ENCODE measurements at places on chromosomes 1 and 21.

DNA sequence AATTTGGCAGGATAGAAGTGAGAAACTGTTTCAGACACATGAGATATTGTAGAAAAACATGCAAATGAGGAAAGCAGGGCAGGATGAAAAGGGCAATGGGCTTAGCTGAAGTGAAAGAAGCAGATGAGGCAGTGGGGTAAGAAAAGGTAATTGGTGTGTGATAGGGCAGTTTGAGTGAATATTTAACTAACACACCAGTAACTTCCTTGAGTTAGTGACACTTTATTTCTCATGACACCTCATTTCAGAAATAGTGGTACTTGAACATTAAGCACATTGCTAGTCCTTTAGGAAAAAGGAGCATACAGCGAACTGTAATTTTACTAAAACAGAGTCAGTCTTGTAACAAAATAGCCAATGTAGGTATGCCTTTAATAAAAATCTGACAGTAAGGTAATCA is 415.0 kb downstream of the DPYD start:
- H3K4me1 ChIP-seq: no peaks in the 10 kb centered on the region
- DNase-seq: no peak
- H3K36me3 ChIP-seq: no peaks in the 10 kb centered on the region
- no peaks in the 10 kb centered on the region for H3K27me3 ChIP-seq
- no peak overlapping the region for H3K27ac ChIP-seq

DNA sequence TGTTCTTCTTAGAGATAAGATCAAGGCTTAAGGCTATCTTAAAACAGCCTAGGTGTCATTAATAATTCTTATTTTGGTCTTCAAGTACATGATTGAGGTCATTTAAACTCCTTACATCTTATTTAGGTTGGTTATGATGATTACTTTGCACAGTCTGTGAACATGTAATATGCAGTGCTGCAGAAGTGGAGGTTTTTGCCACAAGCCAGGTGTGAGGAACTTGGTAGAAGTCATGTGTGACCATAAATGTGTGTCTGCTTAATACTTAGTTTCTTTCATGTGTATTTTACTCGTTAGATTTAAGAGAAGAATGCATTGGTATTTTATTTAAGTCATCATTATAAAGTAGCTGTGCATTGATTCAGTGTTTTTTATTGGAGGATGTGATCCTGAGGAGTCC is 10.1 kb downstream of the ATG4C start:
- DNase-seq: no peak
- no peaks in the 10 kb centered on the region for H3K4me1 ChIP-seq
- no peaks in the 10 kb centered on the region for H3K36me3 ChIP-seq
- H3K27me3 ChIP-seq: no peaks in the 10 kb centered on the region
- H3K27ac ChIP-seq: no peak overlapping the region

- H3K4me1 ChIP-seq: no peaks in the 10 kb centered on the region
- no peak for DNase-seq
- H3K4me3 ChIP-seq: no peak overlapping the region
- no peak overlapping the region for H3K27ac ChIP-seq
- no peaks in the 10 kb centered on the region for H3K27me3 ChIP-seq
- no peaks in the 10 kb centered on the region for H3K36me3 ChIP-seq
These were observed 184.4 kb upstream of the KCNK2 start for GRCh38 chr1:214898161-214898560.

DNA sequence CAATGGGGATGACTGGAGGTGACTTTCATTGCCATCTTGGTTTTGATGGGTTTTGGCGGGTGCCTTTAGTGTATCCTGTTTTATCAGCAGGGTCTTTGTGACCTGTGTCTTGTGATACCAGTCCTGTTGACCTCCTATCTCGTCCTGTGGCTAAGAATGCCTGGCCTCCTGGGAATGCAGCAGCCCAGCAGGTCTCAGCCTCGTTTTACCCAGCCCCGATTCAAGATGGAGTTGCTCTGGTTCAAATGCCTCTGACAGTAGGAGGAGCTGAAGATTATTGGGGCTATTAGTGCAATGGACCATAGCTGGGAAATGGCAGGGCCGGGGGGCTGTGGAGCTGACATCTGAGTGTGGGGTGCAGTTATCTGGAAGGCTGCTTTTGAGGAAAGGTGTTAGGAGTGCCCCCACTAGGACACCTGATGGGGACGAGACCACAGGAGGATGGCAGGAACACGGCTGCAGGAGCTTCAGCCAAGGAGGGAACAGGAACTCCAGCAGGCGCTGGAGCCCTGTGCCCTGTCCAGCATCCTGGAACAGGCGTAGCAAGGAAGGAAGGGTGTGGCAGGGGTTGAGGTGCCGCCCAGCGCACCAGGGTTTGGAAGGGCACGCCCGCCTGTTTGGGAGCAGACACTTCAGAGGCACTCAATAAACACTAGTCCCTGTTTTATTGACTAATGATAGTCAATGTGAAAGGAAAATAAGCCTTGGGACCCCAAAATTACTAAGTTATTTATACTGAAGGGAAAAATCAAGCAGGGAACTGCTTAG is 15.3 kb upstream of the AGPAT3 start:
- DNase-seq: no peak
- peaks cover 6% of the 10 kb centered on the region for H3K4me1 ChIP-seq
- peaks cover 3% of the 10 kb centered on the region for H3K27me3 ChIP-seq
- peak overlapping the region; percentile 46 for H3K27ac ChIP-seq
- no peaks in the 10 kb centered on the region for H3K36me3 ChIP-seq

DNA sequence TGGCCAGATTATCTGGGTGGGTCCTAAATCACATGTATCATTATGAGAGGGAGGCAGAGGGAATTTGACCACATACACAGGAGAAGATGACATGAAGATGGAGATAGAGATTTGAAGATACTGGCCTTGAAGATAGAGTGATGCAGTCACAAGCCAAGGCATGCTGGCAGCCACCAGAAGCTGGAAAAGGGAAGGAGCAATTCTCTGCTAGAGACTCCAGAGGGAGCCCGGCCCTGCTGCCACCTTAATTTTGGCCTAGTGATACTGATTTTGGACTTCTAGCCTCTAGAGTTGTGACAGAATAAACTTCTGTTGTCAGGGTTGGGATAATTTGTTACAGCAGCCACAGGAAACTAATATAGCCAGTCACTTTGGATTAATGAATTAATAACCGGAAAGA is 2.2 kb upstream of the PRDM2 start:
- peaks cover 18% of the 10 kb centered on the region for H3K4me1 ChIP-seq
- DNase-seq: no peak
- peak overlapping the region; percentile 61 for H3K4me3 ChIP-seq
- peaks cover 2% of the 10 kb centered on the region for H3K27me3 ChIP-seq
- peak overlapping the region; percentile 12 for H3K27ac ChIP-seq

GRCh38 chr1:114154963-114155322 is 1.3 kb upstream of the SYT6 start:
- H3K4me1 ChIP-seq: peaks cover 4% of the 10 kb centered on the region
- no peak overlapping the region for H3K27ac ChIP-seq
- H3K36me3 ChIP-seq: no peaks in the 10 kb centered on the region
- no peak for DNase-seq
- no peak overlapping the region for H3K4me3 ChIP-seq

DNA sequence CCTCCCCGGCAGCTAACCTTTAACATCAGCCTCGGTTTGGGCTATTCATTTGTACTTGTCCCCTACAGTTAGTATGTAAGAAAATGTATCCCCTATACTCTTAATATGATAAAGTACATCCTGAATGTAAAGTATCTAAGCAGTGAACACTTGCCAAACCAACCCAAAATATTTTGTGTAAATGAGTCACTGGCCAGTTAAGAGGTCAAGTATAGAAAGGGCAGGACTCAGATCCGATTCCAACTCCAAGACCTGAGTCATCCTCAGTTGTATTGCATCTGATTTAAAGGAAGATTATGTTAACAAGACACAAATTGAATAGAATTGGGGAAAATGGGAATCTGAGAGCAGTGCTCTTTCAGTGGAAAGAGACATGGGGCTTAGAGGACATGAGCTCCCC is 84.4 kb downstream of the CD58 start:
- H3K27ac ChIP-seq: no peak overlapping the region
- no peak overlapping the region for H3K4me3 ChIP-seq
- no peaks in the 10 kb centered on the region for H3K27me3 ChIP-seq
- no peaks in the 10 kb centered on the region for H3K36me3 ChIP-seq

- no peaks in the 10 kb centered on the region for H3K4me1 ChIP-seq
- no peak for DNase-seq
- peaks cover 5% of the 10 kb centered on the region for H3K27me3 ChIP-seq
- no peak overlapping the region for H3K27ac ChIP-seq
These were observed 430.4 kb upstream of the NR5A2 start for GRCh38 chr1:199597152-199597551.

Data from type B pancreatic cell (in vitro differentiated cells).